ENCODE measurements at places on chromosomes 2 and 18. TPM values are rescaled to one million over a fixed set of nuclear protein-coding genes. Genes with fewer than 3 reads are reported as not detected.

- no peak for DNase-seq
Measured at GRCh38 chr2:241741016-241741415, 6.6 kb downstream of the D2HGDH start.

- no peak for DNase-seq
Measured at GRCh38 chr2:38407111-38407682, 30.1 kb upstream of the ATL2 start.

LAMA1 gene
- total RNA-seq = 131 TPM

GPD2 gene
- total RNA-seq = 103 TPM

- DNase-seq = no peak
Measured at GRCh38 chr2:134671513-134671912, 47.3 kb downstream of the TMEM163 start.

COL5A2 gene
- total RNA-seq = 6.7 TPM

GRCh38 chr2:207113414-207113813 is 52.3 kb downstream of the KLF7 start:
- no peak for DNase-seq

LDAH gene
- total RNA-seq = 43.7 TPM

STPG4 gene
- total RNA-seq = 0.26 TPM

- peak; percentile 14 for DNase-seq
Measured at GRCh38 chr18:49861659-49862058, 48.3 kb upstream of the ACAA2 start.

- DNase-seq = no peak
Measured at GRCh38 chr2:216415541-216415940, 3.3 kb downstream of the SMARCAL1 start.

MLPH gene
- total RNA-seq = 82.9 TPM

ASB18 gene
- not detected for total RNA-seq

GALR1 gene
- not detected for total RNA-seq

- peak; percentile 46 for DNase-seq
Measured at GRCh38 chr2:25894135-25894830, 16.0 kb upstream of the ASXL2 start.
